Neural progenitor cell (in vitro differentiated cells): ENCODE measurements at places on chromosomes 4 and X.

DNA sequence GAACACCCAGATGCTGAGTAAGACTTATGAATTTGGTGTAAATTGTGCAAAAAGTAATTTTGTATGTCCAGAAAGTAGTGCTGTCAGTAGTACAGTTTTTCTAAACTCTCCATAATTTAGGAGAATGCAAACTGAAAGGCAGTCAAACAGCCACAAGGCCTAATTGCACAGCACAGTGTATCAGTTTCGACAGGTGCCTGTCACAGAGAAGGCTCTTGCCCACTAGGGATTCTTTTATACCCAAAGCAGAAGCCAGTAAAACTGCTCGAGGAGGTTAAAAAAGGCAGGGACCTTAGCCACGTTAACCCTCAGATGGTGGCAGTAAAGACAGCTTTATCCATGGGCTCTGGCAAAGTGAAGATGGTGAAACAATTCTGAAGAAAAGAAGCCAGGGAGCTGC is 69.4 kb upstream of the GATB start:
- no peak for DNase-seq

DNA sequence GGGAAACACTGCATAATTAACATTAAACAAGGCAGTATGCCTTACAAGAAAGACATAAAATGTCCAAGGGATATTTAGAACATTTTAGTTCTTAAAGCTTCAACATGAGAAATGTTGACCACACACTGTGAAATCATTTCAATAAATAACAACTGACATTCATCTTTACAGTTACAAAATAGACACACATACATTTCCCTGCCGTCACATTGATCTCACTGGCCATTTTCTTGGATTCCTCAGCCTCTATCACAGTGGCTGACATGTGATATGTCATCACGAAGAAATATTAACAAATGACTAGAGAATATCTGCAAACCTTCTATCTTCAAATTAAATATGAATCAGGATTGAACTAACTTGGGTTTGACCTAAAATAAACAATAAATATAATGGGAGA is 1.9 kb downstream of the CXCL2 start:
- DNase-seq, result no peak

GRCh38 chr4:157075811-157076577 is at the start of gene GLRB:
Gene GLRB, plus strand, starts transcription at chr4:157076150. Its CDS starts 1,875 bp downstream, at chr4:157078025.
- DNase-seq, result peak; percentile 67

- DNase-seq, result peak; percentile 84
These were observed 3.7 kb upstream of the C4orf36 start for GRCh38 chr4:86895692-86896488.
